ENCODE measurements at places on chromosomes 5 and 9. TPM values are rescaled to one million over a fixed set of nuclear protein-coding genes. Genes with fewer than 3 reads are reported as not detected.

DNA sequence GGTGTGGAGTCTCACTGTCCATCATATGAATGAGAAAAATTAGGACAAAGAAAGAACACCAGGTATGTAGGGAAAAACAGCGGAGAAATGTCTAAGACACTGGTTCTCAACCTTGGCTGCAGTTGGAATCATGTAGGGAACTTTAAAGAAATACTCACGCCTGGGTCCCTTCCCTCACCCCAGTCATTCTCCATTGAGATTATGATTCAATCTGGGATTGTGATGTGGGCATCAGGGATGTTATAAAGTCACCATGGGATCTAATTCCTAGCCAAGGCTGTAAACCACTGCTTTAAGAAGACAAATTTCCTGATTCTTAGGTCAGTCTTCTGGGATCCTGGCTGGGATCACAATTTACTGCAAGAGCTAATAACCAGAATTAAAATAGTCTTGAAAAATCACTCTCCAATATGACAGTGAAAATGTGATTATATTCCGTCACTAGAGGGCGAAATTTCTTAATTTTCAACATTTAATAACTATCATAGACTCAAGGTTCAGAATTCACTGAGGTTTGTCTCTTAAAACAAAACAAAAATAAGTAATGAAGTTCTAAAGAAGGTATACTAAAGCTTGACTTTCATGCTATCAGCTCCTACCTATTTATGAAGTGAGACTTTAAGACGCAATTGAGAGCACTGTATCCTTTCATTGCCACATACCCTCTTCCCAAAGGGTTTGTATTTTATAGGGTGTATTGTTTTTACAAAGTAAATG lies 60.5 kb downstream of the GLDC start:
- DNase-seq: no peak
- H3K36me3 ChIP-seq: no peaks in the 10 kb centered on the region
- no peaks in the 10 kb centered on the region for H3K4me1 ChIP-seq
- H3K4me3 ChIP-seq: no peak overlapping the region
- H3K27ac ChIP-seq: no peak overlapping the region

DNA sequence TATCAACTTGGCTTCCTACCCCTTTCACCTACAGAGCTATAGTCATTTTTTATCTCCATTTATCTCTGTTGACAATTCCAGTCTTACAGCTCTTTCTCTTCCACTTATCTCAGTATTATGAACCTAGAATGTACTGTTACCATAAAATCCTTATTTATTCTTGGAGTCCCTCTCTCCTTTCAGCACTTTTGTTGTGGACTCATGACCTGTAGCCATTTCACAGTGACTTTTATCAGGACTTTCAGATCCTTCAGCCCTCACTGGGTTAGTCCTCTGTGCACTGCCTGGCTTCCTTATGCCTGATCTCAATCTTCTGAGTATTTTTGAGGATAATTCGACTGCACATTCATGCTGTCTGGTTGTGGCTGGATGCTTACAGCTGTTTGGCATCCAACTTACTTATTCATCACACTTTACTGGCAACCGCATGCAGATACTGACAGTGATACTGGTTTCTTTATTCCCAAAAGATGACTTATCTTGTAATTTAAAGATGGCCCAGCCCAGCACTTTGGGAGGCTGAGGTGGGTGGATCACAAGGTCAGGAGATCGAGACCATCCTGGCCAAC lies 293.3 kb downstream of the MAN2A1 start:
- no peaks in the 10 kb centered on the region for H3K4me1 ChIP-seq
- H3K36me3 ChIP-seq: no peaks in the 10 kb centered on the region
- no peaks in the 10 kb centered on the region for H3K27me3 ChIP-seq
- no peak overlapping the region for H3K4me3 ChIP-seq
- H3K27ac ChIP-seq: no peak overlapping the region
- DNase-seq: no peak

DNA sequence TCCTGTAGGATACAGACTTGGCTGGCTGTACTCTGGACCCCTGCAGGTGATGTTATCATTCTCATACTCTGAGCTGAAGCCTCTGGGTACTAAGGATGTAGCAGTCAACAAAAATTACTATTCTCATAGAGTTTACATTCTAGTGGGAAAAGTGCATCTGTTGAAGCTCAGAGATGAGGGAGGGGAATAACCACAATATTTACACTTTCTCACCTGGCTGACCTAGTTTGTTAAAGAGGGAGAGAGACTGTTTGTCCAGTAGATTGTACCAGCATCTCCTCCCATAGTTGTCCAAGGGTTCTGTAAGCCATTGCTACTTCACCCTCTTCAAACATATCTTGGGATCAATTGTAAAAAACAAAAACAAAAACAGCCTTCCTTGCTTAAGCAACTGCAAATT lies 33.8 kb upstream of the CHD1 start:
- no peak overlapping the region for H3K27ac ChIP-seq
- no peak overlapping the region for H3K4me3 ChIP-seq
- no peaks in the 10 kb centered on the region for H3K36me3 ChIP-seq
- DNase-seq: no peak
- no peaks in the 10 kb centered on the region for H3K4me1 ChIP-seq
- no peaks in the 10 kb centered on the region for H3K27me3 ChIP-seq

DNA sequence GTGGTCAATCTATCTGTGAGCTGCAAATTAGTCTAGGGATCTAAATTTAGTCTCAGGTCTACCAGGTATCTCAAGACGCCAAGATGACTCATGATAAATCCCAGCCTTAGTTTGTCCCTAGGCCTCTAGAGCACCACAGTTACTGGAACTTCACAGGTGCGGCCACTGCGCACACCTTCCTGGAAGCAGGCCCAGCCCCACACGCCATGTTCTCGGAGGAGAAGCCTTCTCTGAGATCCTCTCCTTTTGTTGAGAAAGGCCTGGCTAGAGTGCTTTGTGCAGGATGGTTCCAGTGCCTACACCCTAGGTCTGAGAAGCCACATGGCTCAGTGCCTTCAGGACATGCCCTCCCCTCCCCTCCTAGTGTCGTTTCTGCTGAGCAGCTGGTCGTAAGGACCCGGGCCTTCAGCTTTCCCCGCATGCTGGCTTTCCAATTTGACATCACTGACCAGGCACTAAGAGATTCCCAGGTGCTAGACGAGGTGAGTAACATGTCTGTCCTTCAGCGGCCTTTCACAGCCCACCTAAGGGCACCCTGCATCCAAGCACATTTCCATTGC lies 51.9 kb downstream of the IPPK start:
- H3K27me3 ChIP-seq: no peaks in the 10 kb centered on the region
- no peaks in the 10 kb centered on the region for H3K4me1 ChIP-seq
- H3K4me3 ChIP-seq: no peak overlapping the region
- DNase-seq: no peak

The IL33 gene
- not detected for total RNA-seq

The TEK gene
- not detected for total RNA-seq

The PGM5 gene
- not detected for total RNA-seq
